D721Med (cell line): ENCODE measurements at places on chromosomes 3 and 15.

- no peak for DNase-seq
These were observed 36.8 kb downstream of the TBC1D2B start for GRCh38 chr15:78040653-78041244.

DNA sequence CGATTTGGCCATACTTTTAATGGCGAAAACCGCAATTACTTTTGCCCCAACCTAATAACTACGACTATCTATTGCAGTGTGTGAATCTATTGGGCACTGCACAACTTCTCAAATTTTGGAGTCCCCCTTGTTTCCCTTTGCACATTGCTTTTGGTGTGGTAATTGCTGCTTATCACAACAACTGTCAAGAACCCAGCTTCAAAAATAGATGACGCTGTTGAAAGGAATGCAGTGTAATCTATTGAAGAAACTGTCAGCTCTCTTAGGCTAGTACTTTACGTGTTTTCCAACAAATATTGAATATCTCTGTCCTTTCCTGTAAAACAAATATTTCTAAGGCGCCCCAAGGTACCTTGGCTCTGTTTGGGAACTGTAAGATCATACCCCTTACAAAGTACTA lies 222.8 kb upstream of the UBE2E2 start:
- no peak for DNase-seq

- peak; percentile 27 for DNase-seq
These were observed 45.6 kb upstream of the LDHAL6B start for GRCh38 chr15:59160880-59161593.

- no peak for DNase-seq
These were observed 55.6 kb downstream of the TMEM45A start for GRCh38 chr3:100548053-100548452.

DNA sequence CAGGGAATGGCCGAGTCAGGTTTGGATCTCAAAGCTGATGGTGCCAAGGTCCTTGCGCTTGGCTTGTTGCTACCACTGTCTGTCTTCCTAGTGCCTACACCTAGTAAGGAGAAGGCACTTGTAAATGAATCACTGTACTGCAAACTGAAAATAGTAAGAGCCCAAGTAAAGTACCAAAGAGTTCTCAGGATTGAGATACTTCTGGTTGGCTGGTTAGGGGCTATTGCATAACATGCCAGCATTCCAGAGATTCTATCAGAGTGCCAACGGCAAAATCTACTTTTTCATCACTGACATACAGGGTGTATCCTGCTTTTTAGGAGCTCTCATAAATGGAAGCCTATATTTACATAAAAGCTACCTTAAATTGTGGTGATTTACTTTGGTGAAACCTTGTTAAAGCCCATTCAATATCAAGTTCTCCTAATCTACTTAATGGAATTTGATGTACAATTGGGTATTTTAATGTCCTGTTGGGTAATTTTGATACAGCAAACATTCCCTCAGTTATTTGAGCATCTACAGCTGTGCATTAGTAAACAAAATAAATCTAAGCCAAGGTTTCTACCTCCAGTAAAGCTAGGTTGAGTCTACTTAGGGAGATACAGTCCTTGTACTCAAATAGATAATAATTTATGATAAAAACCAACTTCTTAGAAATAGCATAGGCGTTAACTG lies 30.7 kb upstream of the CHD2 start:
- DNase-seq: no peak

DNA sequence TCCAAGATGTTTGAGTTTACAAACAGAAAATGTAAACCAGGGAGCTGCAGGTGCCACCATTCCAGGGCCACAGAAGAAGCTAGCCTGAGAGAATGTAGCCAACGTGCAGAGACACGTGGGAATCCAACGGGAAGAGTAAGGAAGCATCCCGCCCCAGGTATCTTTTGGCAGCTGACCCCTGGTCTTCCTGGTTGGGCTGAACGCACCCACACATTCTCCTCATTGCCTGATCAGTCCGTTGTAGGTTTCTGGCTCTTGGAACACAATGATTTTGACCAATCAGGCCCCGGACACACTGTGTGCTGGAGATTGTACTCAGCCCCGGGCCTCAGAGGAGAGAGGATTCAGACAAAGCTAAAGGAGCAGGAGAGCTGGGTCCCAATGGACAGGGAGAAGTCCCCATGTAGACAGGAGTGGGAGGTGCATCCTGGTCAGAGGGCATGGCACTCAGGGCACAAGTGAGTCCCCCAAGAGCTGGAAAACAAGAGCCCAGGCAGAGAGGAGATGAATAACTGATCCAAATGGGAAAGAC lies 102.3 kb downstream of the TPRA1 start:
- no peak for DNase-seq

DNA sequence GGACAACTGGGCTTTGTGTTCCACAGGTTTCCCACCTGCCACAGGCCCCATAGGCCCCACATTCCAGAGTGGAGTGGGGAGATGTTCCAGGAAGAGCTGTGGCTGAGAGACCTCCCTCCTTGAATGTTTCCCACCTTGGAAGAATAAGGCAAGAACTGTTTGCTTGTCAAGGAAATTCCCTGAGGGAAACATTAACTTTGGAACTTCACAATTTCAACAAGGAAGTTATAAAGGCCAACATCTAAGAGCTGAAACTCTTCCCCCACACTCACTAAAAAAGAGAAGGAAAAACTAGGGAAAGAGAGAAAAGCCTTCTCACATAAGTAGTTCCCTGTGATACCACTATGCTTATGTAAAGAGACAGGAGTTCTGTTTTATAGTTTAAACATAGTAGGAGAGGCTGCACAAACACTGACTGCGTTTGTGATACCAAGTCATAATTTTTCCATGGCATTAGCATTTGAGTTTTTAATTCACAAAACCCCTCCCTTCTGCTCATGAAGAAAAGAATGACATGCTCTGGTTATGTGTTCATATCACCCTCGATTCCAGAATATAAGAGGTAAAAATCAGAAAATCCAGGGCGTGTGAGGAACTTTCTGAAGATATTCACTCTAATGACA lies 39.8 kb upstream of the SPRED1 start:
- no peak for DNase-seq

- DNase-seq: no peak
These were observed 33.8 kb downstream of the NBEAL2 start for GRCh38 chr3:47013231-47013630.
